ENCODE measurements at places on chromosomes 16 and 17.

- no peak for DNase-seq
Observed at GRCh38 chr17:78992542-78993212, 13.0 kb upstream of the LGALS3BP start.

DNA sequence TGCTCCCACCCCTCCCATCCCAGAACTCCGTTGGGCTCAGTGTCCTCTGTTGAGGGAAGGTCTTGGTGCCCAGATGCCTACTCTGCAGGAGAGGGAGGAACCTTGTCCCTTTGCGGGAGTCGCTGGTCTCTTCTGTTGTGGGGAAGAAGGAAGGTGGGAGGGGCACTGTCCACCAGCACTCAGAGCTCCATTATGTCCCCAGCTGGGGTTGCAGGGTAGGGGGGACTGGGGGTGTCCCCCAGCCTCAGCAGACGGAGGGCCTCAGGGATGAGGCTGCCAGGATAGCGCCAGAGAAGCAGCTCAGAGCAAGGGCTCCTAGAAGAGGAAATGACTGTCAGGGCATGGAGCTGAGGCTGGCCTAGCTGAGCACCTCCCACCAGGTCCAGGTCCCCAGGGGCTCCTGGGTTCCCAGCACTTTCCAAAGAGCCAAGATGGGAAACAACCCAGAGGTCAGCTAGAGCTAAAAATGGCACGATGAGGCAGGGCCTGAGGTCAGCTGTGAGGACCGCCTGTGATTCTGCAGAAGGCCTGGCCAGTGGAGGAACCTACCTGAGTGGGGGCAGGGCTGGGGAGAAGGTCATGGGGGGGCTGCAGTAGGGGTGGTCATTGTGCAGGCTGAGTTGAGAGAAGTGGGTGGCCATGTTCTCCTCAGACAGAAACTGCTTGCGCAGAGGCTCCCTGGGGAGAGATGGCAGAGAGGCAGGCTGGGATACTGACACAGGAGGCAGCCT lies 893 bp downstream of the HCFC1R1 start:
- DNase-seq = no peak

DNA sequence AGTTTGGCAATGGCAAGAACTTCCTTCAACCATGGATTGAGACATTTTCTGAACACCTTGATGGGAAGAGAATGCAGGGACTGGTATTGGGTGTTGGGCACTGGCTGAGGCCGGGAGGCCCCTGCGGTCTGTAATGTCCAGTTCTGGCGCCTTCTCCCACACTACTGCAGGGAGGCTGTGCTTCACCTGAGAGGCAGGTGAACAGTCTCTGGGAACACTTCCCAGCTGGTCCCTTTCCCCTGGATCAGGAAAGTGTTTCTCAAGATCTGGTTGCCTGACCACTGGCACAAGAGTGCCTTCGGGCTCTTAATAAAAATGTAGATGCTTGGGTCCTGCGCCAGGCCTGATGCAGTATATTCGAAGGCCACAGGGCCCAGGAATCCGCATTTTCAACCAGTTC lies 28.5 kb upstream of the NAT9 start:
- no peak for DNase-seq

DNA sequence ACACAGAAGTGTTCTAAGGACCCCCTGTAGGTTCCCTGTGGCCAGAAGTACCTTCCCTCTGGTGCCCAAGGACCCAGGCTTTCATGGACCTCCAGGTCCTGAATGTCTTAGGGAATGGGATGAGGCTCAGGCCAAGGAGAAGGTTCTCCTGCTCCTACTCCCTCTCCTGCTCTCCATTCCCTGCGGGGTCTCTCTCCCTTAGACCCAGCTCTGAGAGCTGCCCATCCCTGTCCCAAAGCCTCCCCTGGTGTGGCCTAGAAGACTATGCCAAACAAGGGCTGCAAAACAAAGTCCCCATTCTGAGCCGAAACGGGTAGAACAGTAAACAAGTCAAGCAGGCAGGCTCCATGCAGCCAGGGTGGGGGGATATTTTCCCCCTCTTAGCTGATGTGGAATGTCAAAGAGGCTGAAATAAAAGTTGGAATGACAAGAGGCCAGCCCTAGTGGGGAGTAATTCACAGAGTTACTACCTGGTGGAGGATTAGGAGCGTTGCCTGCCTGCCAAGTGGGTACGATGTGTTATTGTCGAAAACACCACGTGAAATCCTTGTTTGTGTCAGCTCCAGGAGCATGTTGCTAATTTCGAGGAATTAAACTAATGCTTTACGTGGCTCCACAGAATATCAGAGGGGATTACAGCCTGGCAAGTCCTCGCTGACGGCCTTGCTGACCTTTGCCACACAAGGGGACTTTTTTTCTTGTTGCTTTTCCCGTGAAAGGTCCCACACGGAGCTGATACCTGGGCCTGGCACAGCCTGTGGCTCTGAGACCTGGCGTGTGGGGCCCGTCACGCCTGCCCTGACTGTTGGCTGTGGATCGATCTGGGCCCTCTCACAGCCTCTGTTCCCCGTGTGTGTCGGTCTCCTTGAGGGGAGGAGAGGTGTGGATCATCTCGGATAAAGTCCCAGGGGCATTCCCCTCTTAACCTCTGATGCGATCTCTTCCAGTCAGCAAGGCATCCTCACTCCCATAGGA lies 2.9 kb downstream of the WFIKKN2 start:
- no peak for DNase-seq

DNA sequence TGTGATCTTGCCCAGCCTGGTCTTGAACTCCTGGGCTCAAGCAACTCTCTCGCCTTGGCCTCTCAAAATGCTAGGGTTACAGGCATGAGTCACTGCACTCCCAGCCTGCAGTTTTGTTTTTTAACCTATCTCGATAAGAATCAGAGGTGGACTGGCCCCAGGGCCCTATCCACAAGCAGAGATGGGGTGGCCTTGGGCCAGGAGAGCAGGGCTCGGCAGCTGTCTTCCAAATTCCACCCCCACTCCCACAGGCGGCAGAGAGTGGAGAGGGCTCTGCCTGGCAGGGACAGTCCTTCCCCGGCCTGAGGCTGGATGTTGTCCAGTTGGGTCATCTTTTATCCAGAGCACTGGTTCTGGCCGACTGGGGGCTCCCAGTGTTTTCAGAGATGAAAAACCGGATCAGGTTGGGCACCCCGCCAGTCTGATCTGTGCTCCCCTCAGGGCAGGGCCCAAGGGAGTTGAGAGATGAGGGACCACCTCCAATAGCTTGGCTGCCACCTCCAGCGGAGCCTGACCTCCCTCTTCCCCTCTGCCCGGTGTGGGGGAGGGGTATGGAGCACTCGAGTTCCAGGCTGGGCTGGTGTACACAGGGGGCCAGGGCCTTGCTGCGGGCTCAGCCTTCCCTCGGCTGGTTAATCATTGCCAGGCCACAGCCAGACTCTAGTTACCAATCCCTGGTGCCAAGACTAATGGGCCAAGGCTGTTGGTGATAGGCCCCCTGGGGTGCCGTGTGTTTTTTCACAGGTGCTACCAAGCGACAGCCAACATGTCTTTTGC lies 30.3 kb upstream of the MYO15B start:
- DNase-seq = no peak

GRCh38 chr16:85316944-85317343 lies 204.7 kb upstream of the CIBAR2 start:
- DNase-seq = no peak

DNA sequence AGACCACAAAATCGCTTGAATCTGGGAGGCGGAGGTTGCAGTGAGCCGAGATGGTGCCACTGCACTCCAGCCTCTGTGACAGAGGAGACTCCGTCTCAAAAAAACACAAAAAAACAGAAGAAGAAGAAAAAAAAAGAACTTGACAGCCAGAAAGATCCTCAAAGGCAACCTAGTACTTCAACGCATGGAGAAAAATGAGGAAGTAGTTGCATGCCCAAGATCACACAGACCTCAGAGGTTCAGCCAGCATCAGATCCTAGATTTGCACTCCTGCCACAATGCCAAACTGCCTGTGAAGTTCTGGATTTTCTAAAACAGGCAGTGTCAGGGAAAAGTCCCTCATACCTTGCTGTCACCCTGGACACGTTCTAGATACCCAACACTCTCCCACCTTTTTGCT lies 1.5 kb downstream of the ATPAF2 start:
- DNase-seq = no peak

DNA sequence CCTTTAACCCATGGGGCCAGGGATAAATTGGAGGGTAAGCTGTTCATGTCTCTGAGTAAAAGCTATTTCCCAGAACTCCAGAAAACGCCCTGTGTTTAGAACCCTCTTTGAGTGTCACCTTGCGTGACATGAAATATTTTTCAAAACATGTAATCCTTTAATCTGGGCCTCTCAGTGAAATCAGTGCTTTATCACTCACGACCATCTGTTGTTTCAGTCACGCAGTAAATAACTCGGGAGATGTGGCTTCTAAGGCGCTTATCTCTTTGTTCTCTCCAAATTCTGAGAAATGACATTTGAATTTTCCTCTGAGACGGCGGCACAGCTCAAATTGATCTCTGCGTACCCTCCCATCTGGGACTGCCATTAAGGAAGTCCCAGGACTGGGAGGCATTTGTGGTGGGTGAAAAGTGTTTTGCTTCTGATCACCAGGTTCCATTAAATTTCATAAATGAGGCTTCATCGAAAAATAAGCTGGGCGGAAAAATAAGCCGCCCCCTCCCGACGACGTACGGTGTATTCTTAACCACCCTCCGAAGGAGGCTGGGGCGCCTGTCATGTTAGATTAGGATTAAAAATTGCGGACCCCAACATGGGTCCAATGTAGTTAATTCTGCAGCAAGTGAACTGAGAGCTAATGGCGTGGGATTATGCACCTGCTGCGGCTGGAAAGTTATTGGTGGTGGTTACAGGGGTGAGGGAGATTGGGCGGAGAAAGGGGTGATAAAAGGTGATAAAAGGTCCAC lies 12.7 kb downstream of the WFDC1 start:
- no peak for DNase-seq

GRCh38 chr16:66915041-66915440 lies 3.6 kb downstream of the CDH16 start:
- DNase-seq = no peak

- DNase-seq = no peak
Observed at GRCh38 chr17:8108972-8109660, 9.2 kb downstream of the ALOXE3 start.

DNA sequence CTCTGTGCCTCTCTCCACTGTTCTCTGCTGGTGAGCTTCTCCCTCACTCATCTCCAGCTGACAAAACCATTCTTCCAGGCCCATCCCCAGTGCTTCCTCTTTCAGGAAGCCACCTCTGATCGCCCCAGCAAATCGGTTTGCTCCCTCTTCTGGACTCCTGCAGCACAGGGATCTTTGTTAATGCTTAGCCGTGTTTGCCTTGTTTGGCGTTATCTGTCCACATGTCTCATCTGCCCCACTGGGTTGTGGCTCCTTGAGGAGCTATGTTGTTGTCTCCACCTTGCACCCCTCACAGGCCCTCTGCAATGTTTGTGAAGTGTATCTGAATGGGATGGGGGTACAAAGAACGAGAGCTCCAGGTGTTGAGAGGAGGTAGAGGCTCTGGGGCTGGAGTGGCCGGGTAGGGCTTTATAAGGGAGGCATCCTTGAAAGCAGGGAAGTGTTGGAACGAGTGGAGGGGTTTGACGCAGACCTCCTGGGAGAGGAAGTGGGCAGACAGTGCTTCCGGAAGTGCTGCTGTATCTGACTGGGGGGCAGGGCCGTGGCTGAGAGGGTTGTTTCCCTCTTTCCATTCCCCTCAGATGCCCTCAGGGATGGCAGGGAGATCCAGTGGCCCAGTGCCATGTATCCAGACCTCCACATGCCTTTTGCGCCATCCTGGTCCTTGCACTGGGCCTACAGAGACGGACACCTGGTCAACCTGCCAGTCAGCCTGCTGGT lies 27.8 kb downstream of the CASKIN2 start:
- DNase-seq = peak; percentile 53

GRCh38 chr17:20800146-20800545 lies 220.6 kb downstream of the CDRT15L2 start:
- no peak for DNase-seq

GRCh38 chr17:81305051-81305630 lies 10.0 kb upstream of the SLC38A10 start:
- DNase-seq = no peak

DNA sequence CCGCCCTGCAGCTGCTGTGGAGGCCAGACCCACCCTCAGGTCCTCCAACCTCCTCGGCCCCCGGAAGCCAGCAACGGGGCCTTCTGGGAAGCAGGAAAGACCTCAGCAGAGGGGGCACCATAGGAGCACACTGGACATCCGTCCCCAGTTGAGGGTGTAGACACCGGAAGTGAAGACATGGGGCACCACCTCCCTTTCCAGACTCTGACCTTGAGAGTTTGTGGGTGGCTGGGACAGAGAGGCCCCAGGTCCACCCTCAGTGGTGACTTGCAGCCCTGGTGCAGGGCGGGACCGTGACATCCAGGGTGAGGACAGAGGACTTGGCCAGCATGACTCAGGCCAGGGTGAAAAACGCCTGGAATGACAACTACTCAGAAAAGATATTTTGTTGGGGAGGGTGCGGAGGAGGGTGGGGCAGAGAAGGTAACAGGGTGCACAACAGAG lies 19.9 kb downstream of the CEP295NL start:
- DNase-seq = peak; percentile 78

GRCh38 chr17:20071824-20072691 lies 62.9 kb downstream of the SPECC1 start:
- no peak for DNase-seq

- no peak for DNase-seq
Observed at GRCh38 chr17:47704116-47704515, 10.2 kb downstream of the TBKBP1 start.

GRCh38 chr16:69787883-69788282 lies 25.8 kb downstream of the WWP2 start:
- no peak for DNase-seq

DNA sequence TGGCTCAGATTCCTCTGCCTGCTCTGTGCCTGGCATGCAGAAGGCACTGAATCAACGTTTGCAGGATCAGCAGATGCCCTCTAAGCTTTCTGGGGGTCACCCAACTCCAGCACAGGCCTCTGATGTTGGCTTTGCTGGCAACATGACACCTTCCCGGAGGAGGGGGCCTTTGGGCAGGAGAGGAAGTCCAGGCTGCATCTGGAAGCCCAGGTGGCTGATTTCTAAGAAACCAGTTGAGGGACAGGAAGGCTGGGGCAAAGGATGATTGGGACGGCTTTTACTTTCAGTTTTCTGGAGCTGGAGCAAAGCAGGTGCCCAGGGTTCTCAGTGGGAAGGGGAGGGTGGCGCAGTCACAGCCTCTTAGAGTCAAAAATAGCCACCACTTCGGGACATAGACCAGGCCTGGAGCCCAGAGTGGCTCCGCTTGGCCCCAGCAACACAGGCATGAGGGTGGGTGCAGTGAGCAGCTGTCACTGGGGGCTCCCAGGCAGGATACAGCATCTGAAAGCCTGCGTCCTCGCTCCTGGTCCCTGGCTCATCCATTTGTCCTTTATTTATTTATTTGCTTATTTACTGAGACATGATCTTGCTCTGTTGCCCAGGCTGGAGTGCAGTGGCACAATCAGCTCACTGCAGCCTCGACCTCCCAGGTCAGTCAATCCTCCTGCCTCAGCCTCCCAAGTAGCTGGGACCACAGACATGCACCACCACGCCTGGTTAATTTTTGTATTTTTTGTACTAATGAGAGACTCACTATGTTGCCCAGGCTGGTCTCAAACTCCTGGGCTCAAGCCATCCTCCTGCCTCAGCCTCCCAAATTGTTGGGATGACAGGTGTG lies 15.1 kb downstream of the SOCS1 start:
- no peak for DNase-seq

- no peak for DNase-seq
Observed at GRCh38 chr16:12781777-12782176, 21.9 kb downstream of the CPPED1 start.

GRCh38 chr16:64092271-64092670 lies 1029.6 kb downstream of the CDH11 start:
- DNase-seq = no peak

- DNase-seq = no peak
Observed at GRCh38 chr16:23959752-23960072, 123.9 kb downstream of the PRKCB start.

Data from CD4-positive, alpha-beta T cell treated with Interleukin-4 for 1 hour (primary cell).